Left ventricle myocardium superior (tissue), 1 donor: ENCODE measurements at places on chromosomes 1 and 21.

DNA sequence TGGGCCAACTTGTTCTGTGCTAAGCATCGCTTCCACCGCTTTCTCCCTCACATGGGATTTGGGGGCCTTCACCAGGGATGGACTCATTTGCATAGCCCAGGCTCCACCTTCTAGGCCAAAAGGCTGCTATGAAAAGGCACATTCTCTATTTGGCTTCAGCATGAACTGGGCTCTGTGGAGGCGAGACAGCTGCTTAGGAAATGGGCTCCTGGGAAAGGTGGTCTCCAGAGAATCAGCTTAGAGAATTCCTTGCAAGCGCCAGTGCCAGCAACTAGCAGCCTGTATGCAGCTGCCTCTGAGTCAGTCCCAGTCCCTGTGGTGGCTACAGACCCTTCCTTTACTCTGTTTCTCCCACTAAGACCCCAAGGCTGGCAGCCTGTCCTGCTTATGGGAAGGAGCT is 214.5 kb downstream of the HIVEP3 start:
- DNase-seq, result no peak

DNA sequence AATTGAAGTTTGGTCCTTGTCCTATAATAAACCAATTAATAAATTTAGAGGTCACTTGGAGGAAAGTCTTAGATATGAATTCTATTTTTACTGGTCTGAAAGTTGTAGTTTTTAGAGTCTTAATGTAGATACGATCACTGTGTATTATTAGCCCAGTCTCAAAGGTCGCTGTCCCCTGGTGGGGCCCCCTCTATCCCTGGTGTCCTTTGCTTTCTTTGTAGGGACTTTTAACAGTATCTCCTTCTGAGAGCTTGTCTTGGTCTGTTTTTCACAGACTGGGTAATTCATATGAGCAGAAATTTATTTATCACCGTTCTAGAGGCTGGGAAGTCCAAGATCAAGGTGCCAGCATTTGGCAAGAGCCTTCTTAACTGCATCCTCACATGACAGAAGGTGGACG is 18.5 kb downstream of the CHD1L start:
- no peak for DNase-seq

DNA sequence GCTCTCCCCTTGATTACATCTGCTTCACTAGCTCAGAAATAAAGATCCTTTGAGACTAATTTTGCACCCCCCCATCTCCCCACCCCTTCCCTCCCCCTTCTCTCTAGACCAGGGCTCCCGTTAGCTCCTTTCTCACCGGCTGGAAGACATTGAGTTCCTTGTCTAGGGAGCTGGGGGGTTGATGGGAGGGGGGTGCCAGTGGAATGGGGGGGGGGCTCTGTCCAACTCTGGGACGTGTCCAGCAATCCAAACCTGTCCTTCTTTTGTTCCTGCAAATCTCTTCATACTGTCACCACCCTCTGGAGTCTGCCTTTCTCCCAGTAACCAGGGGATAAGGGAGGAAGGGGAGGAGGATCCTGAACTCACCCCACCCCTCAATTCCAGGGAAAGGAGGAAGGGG is 61.9 kb downstream of the RHBG start:
- no peak for DNase-seq

DNA sequence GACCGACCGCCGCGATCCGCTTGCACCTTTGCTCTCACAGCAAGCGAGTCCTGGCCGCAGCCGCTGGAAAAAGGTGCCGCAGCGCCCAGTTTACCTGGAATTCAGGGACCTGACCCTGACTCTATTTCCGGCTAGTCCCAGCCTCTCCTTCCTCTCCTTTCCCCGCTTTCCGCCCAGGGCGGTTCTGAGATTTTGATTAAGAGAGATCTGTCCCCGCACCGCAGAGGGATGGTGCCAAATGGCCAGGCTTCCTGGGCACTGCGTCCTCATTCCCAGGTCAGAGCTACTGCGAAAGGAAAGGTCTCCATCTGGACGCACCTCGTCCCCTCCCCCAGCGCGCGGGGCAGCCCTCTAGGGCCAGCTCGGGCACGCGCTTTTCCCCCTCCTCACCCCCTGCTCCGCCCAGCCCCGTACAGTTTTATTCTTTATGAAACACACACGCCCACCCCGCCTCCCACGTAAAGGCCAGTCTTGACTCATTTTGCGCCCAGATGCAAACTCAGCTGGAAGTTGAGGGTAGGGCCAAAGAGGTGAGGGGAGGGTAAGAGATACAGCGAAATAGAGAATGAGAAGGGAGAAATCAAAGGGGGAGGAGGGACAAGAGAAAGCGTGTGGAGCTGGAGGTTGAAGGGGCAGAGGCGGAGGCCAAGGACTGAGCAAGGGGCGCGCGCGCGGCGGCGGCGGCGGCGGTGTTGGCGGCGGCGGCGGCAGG is 411.8 kb upstream of the ESRRG start:
- peak; percentile 47 for DNase-seq

DNA sequence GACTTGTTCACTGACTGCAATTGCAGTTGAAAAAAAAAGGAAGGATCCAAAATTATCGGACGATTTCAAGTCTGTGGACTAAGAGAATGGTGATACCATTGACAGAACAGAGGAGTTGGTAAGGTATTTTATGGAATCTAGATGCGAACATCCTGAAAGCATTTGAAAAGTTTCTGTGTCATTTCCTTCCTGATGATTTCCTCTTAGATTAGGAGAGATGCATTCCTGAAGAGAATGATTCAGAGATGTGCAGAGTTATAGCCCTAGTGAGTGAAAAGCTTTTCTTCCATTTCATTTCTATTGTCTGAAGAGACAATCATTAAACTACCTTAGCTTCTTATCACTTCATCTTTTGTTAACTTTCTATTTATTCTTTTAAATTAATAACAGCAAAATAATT is 200.0 kb downstream of the KCNK2 start:
- no peak for DNase-seq

GRCh38 chr1:203327684-203328457 is 22.6 kb downstream of the BTG2 start:
- no peak for DNase-seq

- no peak for DNase-seq
These were observed 55.5 kb downstream of the LDLRAD2 start for GRCh38 chr1:21867451-21867996.

- no peak for DNase-seq
These were observed 49.6 kb downstream of the SLC9C2 start for GRCh38 chr1:173553312-173553711.

GRCh38 chr1:184362876-184363275 is 24.0 kb upstream of the C1orf21 start:
- no peak for DNase-seq
